ENCODE measurements at places on chromosomes 16 and 17.
A peak's percentile ranks its signal among the peaks of the same experiment; 100 is the strongest.

GRCh38 chr17:40530531-40530994, 29.1 kb upstream of the TNS4 start:
- no peak for DNase-seq

- DNase-seq: no peak
These were observed 66.1 kb upstream of the HS3ST4 start for GRCh38 chr16:25625620-25626019.

DNA sequence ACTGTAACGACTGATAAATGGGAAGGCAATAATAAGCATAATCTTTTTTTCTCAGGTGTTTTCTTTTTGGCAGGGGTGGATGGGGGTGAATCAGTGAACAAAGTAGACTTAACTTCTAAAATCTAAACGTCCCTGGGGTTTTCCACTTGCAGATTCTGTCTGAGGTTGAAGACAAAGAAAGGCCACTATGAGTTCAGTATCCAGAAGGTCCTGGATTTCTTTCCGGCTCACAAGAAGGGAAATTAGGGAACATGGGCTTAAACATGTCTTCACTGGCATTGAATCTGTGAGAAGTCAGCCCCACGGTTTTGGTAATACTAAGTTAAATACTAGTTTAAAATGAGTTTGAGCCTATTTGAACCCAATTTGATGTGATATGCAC, 67.8 kb downstream of the CMC2 start:
- no peak for DNase-seq

DNA sequence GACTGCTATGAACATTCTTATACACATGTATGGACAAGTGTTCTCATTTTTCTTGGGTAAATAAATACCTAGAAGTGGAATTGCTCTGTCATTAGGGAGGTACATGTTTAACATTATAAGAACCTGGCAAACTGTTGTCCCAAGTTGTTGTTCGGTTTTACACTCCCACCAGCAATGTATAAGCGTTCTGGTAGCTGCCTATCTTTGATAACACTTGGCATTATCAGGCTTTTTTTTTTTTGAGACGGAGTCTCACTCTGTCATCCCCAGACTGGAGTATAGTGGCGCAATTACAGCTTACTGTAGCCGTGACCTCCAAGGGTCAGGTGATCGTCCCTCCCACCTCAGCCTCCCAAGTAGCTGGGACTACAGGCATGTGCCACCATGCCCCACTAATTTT, 16.3 kb downstream of the ATAD5 start:
- DNase-seq: no peak

DNA sequence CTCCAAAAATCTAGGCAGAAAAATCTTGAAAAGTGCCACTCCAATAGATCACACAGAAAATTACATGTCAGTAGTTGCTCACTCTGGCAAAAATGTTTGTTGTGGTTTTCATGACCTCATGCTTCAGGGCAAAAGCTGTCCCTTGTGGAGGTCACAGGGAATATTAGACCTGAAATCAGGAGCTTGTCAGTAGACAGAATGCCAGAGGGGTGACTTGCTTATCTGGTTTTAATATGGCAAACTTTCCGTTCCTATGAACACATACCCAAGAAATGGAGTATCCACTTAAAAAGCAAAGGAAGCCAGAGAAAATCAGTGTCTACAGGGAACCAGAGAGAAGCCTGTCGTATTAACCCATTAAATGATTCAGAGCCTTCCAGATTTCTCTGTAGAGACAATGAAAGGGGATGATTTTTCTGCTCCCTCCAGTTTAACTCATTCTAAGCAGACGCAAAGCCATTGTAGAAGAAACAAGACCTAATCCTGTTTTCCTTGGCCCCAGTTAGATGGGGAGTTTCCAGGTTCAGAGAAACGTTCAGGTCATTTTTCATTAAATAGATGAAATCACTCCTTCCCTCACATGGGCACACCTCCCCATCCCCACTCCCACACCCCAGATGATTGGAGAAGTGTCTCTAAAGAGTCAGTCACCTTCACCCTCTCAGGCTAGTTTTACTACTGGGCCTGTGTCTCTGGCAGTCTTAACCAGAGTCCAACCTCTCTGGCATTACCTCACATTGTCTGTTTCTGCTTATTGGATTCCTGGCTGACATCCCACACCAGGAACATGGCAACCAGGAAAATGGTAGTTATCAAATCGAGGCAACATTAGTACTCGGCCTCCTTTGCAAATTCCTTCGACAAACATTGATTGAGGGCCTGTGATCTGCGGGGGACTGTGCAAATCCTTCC, 6.0 kb downstream of the SOX9 start:
- DNase-seq: no peak

GRCh38 chr17:46842835-46843234, 8.5 kb upstream of the WNT9B start:
- no peak for DNase-seq

DNA sequence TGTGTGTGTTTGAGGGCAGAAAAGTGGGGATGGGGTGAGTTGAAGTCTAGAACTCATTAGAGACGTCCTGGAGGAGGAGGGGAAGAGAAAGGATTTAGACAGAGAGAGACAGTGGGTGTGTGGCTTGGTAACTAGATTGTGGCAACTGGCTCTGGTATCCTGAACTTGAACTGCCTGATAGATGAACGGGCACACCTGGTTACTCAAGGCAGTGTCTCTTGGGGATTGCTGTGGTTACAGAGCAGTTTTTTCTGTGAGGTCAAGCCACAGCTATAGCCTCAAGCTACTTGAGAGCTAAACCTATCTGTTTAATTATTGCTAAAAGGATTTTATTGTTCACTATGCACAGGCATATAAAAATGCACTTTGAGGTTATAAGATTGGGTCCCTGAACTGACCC, 29.8 kb upstream of the MYH2 start:
- DNase-seq: no peak

GRCh38 chr17:48139944-48140343, 32.4 kb downstream of the SNX11 start:
- DNase-seq: no peak

DNA sequence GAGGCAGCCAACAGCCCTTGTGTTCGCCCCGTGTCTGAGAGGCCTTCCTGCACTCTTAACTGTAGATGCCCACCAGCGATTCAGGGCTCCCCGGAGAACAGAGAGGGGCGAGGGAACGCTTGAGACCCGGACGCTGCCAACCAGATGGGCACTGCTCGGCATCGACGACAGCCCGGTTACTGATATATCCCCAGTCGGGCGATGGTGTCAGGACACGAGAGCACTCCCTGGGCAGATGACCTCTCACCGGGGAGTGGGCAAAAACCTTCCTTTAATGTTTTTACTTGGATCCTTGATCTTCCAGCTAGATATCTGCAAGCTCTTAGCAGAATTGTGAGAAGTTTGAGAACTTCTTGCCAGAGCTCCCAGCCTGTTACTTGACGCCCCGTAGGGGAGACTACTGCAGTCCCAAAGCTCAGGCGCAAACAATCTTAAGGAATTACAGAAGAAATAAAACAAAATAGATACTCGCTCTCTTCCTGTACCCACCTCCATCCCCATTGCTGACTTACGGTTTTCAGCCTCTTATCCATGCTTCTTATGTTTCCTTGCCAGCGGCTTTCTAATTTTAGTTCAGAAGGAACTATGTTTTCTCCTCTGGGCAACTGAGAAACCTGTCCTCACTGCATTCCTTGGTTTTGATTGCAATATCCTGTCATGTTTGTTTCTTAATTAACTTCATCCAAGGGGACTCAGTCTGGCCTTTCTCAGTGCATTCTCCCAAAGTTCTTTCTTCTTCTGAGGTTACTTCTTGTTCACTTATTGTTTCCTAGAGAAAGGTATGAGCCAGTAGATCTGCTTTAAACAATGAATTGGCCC, 845 bp downstream of the SP2 start:
- no peak for DNase-seq

GRCh38 chr17:49707246-49707607, 537 bp downstream of the SLC35B1 start:
- DNase-seq: no peak

DNA sequence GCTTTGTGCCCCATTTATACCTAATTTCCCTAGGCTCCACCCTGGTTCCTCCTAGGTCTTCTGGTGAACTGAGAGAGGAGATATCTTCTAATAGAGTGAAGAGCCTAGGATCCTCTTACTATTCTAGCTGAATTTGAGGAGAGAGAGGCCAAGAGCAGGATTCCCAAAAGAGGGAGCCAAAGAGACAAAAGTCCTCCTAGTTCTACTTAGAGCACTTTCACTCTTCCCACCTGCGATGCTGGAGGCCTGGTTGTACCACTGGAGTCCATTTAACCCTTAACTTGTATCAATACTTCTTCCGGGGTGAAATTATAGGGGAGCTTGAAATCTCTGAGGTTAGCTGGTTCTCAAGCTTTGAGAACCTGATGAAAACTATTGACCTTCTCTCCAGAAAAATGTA, 3.4 kb upstream of the SSH2 start:
- DNase-seq: no peak

- peak; percentile 54 for DNase-seq
These were observed 410.4 kb upstream of the CDH11 start for GRCh38 chr16:65532258-65532657.

GRCh38 chr16:895371-895770, 75.4 kb downstream of the LMF1 start:
- DNase-seq: no peak

GRCh38 chr17:54980375-54980774, 11.8 kb downstream of the STXBP4 start:
- DNase-seq: no peak

DNA sequence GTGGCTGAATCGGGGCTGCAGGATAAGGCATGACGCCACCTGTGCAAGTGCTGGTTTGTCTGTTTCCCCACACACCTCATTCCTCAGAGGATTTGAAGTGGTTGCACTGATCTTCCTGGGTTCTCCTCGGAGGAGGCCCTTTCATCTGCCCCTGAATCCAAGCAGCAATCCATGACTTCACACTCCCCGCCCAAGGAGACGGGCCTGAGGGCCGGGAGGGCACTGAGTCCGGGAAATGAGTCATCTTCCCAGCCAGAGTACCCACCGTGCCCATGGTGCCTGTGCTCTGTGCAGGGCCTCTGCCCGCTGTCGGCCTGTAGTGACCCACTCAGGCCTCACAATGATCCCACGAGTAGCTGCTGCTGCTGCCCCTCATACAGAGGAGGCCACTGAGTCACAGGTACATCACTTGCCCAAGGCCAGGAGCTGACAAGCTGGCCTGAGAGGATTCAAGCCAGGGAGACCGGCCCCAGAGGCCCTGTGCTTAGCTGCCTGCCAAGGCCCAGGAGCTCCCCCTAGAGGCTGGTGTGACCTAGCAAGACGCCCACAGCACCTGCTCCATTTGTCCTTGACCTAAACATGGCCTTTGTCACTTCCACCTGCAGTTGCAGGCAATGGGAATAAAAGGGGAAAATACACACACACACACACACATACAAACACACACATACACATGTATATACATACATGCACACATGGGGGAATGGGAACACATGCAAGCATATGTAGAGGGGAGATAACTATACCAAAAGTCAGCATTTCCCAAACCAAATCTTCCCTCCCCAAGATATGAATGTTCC, 240.0 kb downstream of the C16orf95 start:
- no peak for DNase-seq

DNA sequence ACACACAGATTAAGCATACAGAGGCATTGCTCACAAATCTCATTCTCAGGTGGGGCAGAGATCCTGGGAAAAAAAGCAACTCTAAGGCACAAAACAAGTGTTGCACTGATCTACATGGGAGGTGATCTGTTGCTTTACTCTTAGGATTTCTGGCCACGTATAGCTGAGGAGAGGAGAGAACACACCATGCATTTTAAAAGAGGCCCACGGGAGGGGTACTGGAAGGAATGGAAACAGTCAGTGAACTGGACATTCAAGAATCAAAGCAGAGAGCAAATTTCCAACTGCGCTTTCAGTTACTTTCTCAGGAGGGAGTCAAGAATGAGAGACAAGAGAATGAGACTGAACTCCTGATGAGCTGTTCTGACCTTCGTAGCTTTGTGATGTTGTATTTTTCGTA, 1105.9 kb downstream of the CDH8 start:
- DNase-seq: no peak

- DNase-seq: no peak
These were observed 81.7 kb downstream of the RTN4RL1 start for GRCh38 chr17:1943436-1943831.

DNA sequence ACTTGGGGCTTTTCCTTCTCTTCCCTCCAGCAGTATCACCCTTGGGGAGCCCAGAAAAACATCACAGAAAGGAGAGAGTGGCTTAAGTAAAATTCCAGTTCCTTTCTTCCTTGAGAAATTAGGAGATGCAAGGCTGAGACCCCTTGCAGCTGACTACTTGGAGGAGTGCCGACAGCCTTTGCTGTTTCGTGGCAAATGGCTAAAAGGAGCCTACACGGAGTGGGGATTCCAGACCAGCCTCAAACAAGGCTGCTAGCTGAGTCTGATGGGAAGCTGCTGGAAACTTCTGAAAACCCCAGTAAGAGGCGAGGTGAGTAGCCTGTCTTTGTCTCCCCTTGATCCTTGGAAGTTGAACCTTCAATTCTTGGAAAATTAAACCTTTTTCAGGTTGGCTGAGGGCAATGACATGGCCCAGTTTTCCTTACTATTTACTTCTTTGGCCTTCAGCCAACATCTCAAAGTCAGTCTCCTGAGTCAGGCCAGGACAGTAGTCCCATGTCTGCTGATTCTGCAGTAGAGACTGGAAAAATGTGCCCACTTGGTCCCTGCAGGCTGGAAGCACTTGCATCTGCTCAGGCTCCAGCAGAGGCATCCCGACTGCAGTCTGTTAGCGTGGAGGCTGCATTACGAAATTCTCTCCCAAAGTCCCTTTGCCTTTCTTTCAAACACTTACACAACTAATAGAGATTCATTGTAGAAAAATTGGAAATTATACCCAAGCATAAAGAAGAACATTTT, 23.4 kb downstream of the SMIM36 start:
- DNase-seq: no peak

- DNase-seq: no peak
These were observed 10.0 kb downstream of the HAGH start for GRCh38 chr16:1816396-1817275.

GRCh38 chr17:43126911-43127290, 1.7 kb upstream of the BRCA1 start:
- DNase-seq: no peak

- no peak for DNase-seq
These were observed 47.9 kb downstream of the STH start for GRCh38 chr17:46046957-46047356.

- DNase-seq: no peak
These were observed 43.5 kb downstream of the CFAP20 start for GRCh38 chr16:58085584-58086251.

- DNase-seq: no peak
These were observed 62.5 kb downstream of the CACNG3 start for GRCh38 chr16:24318680-24319079.

DNA sequence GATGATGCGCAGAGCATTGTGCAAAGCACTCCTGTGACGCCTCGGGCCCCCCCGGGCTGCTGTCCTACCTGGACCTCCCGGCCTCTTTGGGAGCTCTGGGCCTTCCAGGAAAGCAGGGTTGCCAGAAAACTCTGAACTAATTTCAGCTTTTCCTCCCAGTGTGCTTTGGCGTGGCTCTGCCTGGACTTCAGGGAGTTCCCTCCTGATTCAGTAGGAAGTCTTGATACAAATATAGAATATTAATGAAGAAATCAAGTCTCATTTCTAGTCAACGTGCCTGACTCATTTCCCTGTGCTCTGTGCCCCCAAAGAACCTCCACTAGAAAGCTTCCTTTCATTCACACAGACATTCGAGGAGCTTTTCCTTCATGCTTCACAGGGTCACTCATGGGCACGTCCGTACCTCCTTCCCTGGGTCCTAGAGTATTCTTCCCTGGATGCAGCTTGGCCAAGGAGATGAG, 84.0 kb upstream of the NOL11 start:
- DNase-seq: no peak

GRCh38 chr17:4082136-4082924, 60.5 kb downstream of the ZZEF1 start:
- DNase-seq: no peak

- no peak for DNase-seq
These were observed 6.9 kb downstream of the IFT20 start for GRCh38 chr17:28328325-28328724.
